ENCODE measurements at places on chromosomes 2 and 18.

- DNase-seq = no peak
Observed at GRCh38 chr2:172445851-172446250, 18.5 kb downstream of the ITGA6 start.

- no peak for DNase-seq
Observed at GRCh38 chr2:32832821-32833220, 113.9 kb upstream of the LTBP1 start.

DNA sequence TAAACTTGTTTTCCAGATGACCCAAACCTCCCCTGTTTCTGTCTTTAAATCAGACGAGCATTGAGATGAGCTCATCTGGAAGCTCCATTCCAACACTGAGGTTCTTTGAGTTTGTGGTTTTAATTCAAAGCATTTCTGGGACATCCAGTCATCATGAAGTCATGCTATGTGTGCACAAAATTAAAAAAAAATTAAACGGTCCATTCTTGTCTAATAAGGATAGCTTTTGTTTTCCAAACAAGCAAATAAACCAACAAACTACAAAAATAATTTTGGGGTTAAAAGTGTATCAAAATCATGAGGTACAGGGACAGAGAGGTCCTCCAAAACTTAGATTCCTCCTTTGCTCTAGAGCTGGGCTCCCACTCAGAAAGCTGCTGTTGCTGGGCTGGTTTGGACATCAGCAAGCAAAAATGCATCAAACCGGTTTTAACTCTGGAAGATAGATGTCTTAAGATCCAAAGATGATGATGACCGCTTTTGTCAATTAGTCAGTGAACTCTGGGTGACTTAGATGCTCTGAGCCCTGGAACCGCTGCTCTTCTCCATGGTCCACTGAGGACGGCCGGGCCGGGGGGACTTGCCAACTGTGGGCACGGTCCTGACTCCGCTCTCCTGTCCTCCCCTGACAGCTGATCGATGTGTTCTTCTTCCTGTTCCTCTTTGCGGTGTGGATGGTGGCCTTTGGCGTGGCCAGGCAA is 65.4 kb downstream of the TRPM8 start:
- no peak for DNase-seq

GRCh38 chr2:219056896-219057708 is 3.6 kb downstream of the IHH start:
- no peak for DNase-seq

DNA sequence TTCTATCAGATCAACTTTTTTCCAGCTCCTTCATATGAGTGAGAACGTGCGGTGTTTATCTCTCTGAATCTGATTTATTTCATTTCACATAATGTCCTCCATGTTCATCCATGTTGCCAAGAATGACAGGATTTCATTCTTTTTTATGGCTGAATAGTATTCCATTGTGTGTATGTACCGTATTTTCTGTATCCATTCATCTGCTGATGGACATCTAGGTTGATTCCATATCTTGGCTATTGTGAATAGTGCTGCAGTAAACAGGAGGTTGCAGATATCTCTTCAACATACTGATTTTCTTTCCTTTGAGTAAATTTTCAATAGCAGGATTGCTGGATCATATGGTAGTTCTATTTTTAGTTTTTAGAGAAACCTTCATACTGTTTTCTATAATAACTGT is 388.5 kb downstream of the DCDC2C start:
- no peak for DNase-seq

- no peak for DNase-seq
Observed at GRCh38 chr2:6024784-6025183, 332.6 kb downstream of the SOX11 start.

- no peak for DNase-seq
Observed at GRCh38 chr2:96692094-96692971, 47.5 kb downstream of the LMAN2L start.

DNA sequence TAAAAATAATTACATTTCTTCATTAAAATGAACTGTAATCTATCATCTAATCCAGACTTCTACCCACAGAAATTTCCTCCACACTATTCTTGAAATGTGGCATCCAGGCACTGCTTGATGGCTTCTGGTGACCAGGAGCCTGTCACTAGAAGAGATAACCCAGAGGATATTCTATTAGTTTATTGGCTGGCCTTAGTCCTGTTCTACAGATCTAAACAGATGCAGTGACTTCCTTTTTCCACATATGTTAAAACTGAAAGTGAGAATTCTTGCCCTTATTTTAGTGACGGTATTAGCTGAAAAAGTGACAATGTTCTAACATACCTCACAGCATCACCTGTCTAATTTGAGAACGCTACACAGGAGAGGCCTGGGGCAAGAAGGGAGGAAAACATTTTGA is 775.4 kb downstream of the TSN start:
- no peak for DNase-seq

DNA sequence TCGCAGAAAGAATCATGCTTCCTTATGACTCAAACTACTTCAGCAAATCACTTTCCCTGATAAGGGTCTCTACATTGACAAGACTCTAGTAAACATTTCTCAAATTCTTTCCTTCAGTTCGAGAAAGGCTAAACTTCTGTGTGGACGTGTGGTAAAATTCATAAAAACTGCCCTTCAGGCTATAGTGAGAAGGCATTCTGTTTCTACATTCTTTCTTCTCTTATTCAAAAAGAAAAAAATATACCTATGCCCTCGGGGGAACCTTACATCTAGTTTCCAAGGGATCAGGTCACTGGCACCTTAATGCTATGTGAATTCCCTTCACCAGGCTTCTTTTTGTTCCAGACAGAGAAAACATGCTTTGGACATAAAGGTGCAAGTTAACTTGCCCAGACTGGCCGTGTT is 4.9 kb downstream of the VIT start:
- DNase-seq = no peak

- DNase-seq = peak; percentile 36
Observed at GRCh38 chr2:20443276-20443920, 3.5 kb upstream of the RHOB start.

GRCh38 chr2:121368155-121368554 is 83.2 kb upstream of the TFCP2L1 start:
- no peak for DNase-seq

DNA sequence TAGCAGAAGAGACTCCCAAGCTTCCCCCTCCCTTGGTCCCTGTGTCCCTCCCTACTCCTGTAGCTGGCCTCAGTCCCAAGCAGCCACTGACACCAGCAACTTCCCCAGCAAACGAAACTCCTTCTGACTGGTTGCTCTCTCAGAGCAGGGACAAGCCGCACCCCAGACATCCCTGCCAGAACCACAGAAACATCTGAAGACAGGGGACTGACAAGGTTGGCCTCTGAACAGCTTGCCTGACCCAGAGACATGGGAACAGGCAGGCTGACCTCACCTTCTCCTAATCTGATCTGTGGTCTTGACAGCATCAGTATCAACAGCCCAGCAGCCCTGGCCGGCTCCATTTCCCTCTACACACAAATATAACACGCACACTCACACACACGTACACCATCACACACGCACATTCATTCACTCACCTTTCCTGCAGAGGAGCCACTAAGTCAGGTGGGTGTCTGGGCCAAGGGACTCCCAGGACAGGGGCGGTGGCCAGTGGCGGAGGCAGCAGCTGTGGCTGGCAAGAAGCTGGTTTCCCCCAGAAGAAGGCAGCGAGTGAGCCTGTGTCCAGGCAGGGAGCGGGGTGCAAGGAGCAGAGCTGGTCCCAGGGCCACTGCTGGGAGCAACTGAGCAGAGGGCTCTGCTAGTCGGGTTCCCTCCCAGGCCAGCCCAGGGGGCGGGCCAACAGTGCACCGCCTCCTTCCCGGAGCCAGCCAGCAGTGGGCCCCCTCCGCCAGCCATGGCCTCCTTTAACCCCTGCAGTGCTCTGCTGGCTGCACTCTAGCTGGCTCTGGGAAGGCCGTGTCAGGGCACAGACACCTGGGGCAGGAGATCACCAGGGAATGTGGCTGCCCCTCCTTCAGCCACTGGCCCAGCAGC is 59.1 kb downstream of the TNS1 start:
- no peak for DNase-seq

DNA sequence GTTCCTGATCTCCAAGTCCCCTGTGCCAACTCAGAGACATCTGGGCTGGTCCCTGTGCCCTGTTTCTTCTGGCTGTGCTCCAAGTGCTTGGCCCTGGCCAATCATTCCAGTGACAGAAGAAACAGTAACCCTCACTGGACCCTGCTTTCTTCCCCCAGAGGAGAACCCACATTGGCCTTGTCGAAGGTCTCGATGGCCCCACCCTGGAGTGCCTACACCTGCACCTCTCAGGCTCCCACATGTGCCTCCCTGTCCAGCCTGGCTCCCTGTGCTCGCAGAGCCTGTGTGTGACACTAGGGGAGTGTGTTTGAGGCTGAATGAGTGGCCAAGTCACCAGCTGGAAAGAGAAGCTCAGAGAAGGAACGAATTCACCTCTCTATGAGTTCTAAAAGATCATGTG is 5.9 kb upstream of the MAL start:
- DNase-seq = no peak

GRCh38 chr2:23689891-23690290 is 237.0 kb downstream of the ATAD2B start:
- DNase-seq = no peak

DNA sequence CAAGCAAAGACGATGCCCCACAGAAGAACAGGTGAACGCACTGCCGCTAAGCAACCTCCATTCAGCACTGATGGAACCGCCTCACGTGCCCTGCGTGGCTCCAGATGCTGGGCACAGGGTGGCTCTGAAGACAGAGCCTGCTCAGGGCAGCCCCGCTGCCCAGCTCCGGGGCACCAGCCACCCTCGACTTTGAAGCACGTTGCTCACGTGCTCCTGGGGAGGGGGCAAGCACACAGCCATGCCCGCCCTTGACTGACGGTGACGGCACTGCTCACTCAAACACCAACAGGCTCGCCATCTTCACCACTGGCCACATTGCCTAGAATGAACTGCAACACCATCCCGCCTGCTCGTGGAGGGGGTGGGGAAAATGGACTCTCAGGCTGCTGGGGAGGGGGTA is 251.3 kb downstream of the HDAC4 start:
- DNase-seq = no peak

GRCh38 chr2:55425431-55425831 is 5.8 kb upstream of the CCDC88A start:
- no peak for DNase-seq

DNA sequence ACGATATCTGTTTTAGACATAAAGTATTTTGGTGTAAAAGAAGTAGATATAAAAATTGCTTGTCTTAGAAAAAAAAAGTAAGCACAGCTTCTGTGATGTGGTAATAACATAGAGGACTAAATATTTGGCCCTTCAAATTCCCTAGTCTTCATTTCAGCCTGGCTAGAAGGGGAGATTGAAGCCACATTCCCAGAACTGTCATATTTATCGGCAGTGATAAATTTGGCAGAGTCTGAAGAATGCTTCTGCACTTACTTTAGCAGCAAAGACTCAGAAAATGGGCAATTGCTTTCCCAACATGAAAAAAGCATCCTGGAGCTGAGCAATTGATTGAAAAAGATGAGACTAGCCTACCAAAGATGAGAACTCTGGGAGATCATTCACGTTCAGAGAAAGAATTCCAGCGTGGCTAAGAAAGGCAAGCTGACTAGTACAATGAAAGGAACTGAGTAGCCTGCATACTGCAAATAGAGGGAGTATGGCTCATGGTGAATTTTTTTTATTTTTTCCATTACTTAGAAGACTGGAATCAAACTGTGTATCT is 278.7 kb upstream of the KLHL29 start:
- DNase-seq = no peak

DNA sequence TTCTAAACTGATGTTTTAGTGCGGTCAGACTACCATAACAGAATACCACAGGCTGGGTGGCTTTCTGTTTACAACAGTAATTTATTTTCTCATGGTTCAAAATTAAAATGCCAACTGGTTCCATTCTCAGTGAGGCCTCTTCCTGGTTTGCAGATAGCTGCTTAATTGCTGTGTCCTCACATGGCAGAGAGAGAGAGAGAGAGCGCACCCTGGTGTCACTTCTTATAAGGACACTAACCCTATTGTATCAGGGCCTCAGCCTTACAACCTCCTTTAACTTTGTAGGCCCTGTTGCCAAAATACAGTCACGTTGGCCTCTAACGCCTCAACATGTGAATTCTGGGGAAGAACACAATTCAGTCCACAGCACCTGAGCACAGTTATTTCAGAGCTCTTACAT is 37.5 kb upstream of the ZNF385B start:
- peak; percentile 41 for DNase-seq

DNA sequence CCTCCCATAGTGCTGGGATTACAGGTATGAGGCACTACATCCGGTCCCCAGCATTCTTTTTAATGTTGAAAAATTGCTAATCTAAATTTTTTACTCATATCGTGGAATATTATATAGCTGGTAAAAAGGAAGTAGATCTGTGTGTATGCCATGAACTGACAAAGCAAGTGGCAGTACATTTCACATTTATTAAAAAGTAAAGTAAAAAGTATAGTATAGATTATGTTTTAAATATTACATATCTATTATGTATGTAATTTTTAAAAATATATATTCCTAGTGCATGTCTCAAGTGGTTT is 25.1 kb downstream of the PLEKHB2 start:
- no peak for DNase-seq

- DNase-seq = no peak
Observed at GRCh38 chr2:212997526-212998020, 153.8 kb downstream of the IKZF2 start.

- DNase-seq = no peak
Observed at GRCh38 chr2:120985997-120986651, 250.5 kb downstream of the GLI2 start.

DNA sequence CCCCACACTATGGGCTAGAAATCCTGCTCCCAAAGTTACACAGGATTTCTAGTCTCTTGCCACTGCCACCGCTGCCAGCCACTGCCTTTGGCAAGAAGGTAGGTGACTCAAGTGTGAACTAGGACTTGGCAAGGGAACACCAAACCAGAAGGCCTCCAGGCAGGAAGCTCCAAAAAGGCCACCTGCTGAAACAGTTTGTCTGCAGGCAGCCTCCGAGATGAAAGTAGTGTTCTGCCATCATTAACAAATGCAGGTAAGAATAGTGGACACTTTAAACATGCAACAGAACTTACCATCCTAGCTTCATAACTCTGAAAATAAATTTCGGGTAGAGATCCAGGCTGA is 3.9 kb downstream of the ANKRD44 start:
- peak; percentile 71 for DNase-seq

- DNase-seq = no peak
Observed at GRCh38 chr2:204061241-204061640, 124.7 kb downstream of the ICOS start.

- DNase-seq = no peak
Observed at GRCh38 chr2:180707175-180707883, 273.1 kb upstream of the UBE2E3 start.

GRCh38 chr2:98799375-98800329 is 68.7 kb upstream of the MGAT4A start:
- no peak for DNase-seq

GRCh38 chr2:181848261-181848886 is 43.2 kb upstream of the ITPRID2 start:
- peak; percentile 15 for DNase-seq
